Activated gamma-delta T cell treated with Interleukin-2 at 50 U/mL for 16 hours (primary cell): ENCODE measurements at places on chromosomes 2 and 18.

- DNase-seq: no peak
Observed at GRCh38 chr2:139067072-139067471, 286.9 kb upstream of the NXPH2 start.

DNA sequence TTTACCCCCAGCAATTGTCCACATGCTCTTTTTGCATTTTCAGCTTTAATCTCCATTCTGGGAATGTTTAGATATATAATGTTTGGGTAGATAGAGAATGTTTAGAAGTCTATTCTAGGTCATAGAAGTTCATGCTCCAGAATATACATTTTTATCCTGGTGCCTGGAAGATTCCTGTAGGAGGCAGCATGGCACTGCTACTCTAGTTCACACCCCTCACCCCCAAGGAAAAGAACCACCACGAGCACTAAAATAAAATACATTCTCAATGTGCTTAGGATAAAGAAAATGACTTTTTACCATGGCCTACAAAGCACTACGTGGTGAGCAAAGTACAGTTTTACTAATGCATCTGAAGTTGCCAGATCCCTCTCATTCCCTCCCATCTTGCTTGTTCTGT is 53.8 kb downstream of the MYO1B start:
- DNase-seq: no peak

DNA sequence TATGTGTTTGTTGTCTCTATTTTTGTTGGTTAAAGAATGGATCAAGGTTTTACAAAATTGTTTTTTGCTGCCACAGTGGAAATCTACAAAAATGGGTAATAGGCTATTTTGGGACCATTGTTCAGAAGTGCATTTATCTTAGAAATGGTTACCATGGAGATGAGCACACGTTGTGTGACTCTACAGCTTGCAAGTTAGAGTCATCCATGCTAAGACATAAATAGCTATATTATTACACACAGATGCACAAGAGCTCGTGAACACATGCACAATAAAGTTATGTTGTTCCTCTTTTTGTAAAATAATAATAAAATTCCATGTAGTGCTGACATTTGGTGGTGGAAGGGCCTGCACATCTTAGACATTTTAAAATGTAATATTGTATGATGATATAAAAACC is 15.5 kb upstream of the DUSP19 start:
- no peak for DNase-seq

DNA sequence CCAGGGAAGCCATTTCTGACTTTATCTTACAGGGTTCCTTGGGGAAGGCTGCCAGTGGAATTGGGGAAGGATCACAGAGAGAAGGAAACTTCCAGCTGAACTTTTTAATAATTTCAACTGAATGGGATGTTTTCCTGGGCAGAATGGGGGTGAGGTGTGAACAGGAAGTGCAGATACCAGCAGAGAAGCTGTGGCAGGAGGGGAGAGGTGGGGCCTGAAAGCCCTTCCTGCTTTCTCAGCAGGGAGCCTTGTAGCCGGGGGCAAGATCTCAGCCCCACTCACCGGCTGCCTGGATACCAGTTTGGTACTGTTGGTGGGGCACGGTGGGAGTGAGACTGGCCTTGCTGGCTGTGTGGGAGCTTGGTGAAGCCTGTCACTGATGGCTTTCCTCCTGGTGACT is 170.5 kb downstream of the ZBTB7C start:
- no peak for DNase-seq

GRCh38 chr2:1780693-1781092 is 36.4 kb upstream of the PXDN start:
- no peak for DNase-seq

- no peak for DNase-seq
Observed at GRCh38 chr2:53867169-53867568, 7.4 kb upstream of the GPR75 start.

DNA sequence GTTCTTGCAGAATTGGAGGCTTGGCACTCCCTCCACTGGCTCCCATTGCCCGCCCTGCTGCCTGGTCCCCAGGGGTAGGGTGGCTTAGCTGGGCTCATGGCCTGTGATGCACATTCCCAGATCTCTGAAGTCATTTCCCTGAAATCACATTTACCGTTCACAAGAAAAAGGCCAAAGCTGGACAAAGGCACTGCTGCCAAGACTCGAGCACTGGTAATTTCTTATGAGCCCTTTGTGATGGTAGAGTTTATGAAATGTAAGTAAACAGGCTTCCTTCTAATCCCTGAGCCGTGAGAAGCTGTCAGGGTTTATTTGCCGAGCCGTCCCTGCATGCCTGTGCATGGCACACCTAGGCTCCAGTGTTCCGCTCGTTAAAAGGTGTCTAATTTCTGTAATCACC is 247.2 kb upstream of the EPAS1 start:
- DNase-seq: no peak

DNA sequence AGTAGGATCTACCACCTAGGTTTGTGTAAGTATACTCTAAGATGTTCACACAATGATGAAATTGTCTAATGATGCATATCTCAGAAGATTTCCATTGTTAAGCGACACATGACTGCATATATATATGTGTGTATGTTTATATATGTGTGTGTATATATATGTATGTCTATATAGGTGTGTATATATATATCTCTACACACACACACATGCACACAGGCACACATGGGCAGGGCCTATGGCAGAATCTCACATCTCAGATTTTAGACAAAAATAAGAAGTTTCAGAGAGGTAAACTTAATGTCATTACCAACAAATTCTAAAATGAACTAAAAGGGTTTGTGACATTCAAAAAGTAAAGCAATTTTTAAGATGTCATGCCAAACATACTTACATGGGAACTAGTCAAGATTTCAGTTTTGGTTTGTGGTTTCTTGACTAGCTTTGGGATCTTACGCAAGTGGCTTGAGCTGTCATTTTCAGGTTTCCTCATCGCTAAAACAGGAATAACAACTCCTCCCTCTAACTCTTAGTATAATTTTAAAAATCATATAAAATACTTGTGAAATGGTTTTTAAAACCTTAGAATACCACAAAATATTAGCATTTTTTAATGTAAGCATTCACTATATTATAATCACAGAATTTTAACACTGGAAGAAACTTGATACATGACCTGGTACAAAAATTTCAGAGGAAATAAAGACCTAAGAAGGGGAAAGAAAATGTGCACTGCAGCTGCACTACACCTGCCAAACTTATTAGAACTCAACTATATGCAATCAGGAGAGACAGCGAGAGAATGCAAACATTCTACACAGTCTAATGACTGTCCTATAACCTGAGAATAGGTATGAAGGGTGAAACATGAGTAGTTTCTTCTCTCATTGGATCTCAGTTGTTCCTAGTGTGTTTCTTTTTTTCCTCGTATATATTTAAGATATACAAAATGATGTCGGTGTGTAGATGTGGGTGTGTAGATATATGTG is 75.7 kb downstream of the TTC21B start:
- DNase-seq: no peak

- DNase-seq: no peak
Observed at GRCh38 chr18:23523429-23524212, 20.3 kb downstream of the RMC1 start.

GRCh38 chr2:237688081-237688480 is 60.7 kb downstream of the LRRFIP1 start:
- no peak for DNase-seq
